ENCODE measurements at places on chromosomes 1 and 21. TPM values are rescaled to one million over a fixed set of nuclear protein-coding genes. Genes with fewer than 3 reads are reported as not detected.

GRCh38 chr1:232459087-232459486, 170.8 kb downstream of the SIPA1L2 start:
- no peak for DNase-seq

GRCh38 chr1:151692226-151692625, 24.4 kb downstream of the CELF3 start:
- DNase-seq: no peak

GRCh38 chr1:41435570-41436178, 48.8 kb downstream of the EDN2 start:
- no peak for DNase-seq

DNA sequence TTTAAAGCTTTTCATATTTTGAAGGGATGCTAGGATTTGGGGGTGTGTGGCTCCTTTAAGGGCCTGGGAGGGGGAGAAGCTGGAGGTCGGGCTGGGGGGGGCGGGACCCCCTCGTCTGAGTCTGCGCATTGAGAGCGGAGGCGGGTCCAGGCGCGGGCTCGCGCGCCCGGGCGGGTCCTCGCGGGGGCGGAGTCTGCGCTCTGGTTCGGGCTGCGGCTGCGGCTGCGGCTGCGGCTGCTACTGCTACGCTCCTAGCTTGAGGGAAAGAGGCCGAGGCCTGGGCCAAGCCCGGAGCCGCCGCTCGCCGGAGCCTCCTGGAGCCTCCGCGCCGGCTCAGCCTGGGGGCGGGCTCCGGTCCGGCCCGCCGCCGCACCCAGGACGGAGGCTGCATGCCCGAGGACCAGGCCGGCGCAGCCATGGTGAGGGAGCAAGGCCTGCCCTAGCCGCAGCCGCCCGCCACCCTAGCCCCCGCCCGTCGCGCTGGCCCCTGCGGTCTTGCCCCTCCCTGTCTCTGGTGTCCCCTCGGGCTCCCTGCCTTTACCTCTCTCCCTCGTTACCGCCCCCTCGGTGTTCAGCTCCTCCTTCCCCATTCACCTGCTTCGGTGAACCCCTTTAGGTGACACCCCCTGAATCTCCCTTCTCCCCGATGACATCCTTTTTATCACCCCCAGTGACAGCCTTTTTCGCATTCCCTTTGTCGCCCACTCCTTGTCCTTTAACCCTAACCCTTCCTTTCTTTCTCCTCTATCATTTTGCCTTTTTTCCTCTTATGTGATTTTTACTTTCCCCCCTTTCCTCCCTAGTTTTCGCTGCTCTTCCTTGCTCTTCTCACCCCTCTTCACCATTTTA, at the start of gene ZYG11B:
ZYG11B (plus strand) TSS at position 189 of the 849 bp plus-strand sequence; CDS start at position 390, 201 bp downstream.
- DNase-seq: peak; percentile 88

Gene TMEM82
- polyA plus RNA-seq: not detected

Data from muscle of arm (tissue), 14 donors.